ENCODE measurements at places on chromosomes 7 and 10. TPM values are rescaled to one million over a fixed set of nuclear protein-coding genes. Genes with fewer than 3 reads are reported as not detected.
A peak's percentile ranks its signal among the peaks of the same experiment; 100 is the strongest.

The TLL2 gene
- 3.8 TPM for total RNA-seq

The EFCAB10 gene
- total RNA-seq, result 2.3 TPM

The ANKRD30A gene
- total RNA-seq, result not detected

The LRRC18 gene
- not detected for total RNA-seq

The RHEB gene
- total RNA-seq, result 154 TPM

DNA sequence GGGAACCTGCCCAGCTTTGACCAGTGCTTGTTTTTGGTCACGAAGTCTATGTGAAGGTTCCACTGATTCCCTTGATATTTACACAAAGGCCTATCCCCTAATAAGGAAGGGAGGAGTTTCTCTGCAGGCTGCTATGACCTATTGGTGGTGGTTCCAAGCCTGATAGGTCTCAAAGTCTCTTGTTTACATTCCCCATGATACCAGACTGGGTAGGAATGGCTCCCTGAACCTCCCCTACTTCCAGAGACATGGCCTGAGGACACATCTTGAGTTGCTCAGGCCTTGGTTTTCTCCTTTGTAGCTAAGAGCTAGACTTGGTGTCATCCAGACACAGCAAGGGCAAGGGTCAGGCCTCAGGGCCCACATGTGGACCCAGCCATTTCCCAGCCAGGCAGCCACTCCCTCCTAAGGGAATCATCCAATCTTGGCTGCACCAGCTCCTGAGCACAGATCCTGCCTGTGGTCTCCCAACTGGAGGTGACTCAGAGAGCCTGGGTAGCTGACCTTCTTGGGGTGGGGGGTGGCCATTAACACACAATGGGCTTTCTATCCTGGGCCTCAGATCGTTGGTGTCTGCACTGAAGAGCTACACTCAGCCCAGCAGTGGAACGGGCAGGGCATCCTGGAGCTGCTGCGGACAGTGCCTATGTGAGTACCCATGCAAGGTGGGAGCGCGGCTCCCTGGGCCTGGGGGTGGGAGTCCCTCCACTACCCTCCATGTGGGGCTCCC, 51.0 kb upstream of the TRIM8 start:
- peak; percentile 19 for DNase-seq

GRCh38 chr10:98478430-98479222, 31.9 kb upstream of the HPS1 start:
- no peak for DNase-seq

GRCh38 chr10:123888751-123889150, 2.9 kb downstream of the CPXM2 start:
- no peak for DNase-seq

DNA sequence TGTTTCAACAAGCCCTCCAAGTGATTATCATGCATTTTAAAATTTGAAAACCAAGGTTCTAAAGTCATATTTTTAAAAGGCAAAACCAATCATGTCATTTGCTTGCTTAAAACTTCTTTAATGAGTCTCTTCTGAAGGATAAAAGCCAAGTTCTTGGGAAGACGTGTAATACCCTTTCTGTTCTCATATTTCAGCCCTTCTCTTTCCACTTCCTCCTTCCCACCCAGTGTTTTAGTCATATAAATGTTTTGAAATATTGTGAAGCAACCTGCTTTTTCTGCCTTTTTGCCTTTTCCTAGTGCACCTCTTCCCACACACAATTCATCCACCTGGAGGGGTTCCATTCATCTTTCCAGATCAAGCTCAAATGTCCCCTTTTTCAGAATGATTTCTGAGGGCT, 211.1 kb upstream of the LRRTM3 start:
- DNase-seq, result no peak

GRCh38 chr7:41747961-41748360, 45.1 kb upstream of the INHBA start:
- DNase-seq, result no peak

DNA sequence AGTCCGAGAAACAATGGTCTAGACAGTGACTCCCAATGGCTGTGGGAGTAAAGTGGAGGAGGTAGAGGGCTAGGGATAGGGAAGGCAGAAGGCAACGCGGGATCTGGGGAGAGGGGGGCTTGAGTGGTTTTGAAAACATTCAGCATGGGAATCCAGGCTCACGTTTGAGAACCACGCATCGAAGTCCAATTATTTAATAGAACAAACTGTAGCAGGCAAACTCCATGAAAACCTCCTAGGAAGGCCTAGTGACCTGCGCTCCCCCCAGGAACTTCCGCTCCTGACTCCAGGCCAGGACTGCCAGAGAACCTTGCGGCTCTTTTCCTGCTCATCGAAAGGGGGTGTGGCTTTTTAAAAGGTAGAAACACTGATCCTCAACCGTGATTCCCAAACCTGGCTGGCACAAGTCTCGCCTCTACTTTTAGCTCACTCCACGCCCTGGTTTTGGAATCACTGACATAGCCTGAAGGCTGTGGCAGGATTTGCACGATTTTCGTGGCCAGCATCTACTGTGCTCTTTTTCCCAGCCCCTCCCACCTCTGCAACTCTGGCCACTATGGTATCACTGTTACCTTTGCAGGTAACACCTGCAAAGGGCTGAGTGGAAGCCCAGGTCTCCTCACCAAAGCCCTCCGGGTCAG, 43.4 kb downstream of the MYOF start:
- DNase-seq, result no peak

GRCh38 chr7:151386301-151387160, 23.3 kb downstream of the WDR86 start:
- no peak for DNase-seq

DNA sequence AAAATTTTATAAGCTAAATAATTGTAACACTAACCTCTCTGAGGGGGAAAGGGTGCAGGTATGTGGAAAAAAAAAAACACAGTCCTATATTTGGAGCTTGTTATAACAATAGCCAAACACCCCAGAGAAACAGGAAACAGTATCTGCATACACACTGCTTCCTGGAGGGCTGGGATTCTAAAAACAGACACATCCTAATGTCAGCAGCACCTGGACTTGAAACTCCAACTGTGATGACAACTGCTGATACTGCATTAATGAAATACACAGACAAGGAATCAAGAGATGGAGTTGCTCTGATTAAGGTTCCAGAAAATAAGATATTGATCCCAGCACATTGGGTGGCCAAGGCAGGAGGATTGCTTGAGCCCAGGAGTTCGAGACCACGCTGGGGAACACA, 9.3 kb downstream of the DAGLB start:
- no peak for DNase-seq

DNA sequence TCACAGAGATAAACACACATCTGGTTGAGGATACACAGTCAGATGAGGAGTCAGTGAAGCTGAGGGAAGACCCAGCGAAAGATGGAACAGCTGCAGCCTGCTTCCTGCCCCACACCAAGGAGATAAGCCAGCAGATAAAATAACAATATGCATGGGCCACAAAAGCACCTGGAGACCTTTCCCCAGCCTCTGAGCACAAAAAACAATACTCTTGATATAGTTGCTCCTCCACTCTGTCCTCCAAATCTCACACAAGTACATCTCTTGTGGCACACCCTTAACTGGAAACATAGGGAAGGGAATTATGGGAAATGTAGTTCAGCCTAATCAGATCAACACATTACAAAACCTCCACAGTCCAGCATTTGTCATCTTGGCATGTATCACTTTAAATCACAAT, 9.7 kb upstream of the FHIP2A start:
- DNase-seq, result no peak

Data from Caki2 (cell line).